Hematopoietic multipotent progenitor cell treated with erythropoietin and hydrocortisone succinate and interleukin-3 and kit ligand, for 4 days (in vitro differentiated cells): ENCODE measurements at places on chromosomes 7 and 10.

DNA sequence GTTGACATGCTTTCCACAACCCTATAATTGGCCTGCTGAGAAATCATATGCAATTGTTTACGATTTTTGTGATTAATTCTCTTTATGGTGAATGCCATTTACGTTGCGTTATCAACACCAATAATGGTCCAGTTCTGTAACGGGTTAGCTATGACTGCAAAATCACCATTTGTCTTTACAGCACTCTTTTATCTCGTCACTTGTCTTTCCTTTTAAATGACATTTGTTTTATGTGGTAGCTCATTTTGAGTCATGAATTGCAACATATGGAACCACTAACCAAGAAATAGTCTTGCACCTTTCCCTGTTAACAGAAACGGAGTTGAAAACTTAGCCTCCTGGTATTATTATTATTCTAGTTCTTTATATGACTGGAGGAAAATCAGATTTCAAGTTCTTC is 3.1 kb upstream of the KIAA1217 start:
- DNase-seq = no peak

DNA sequence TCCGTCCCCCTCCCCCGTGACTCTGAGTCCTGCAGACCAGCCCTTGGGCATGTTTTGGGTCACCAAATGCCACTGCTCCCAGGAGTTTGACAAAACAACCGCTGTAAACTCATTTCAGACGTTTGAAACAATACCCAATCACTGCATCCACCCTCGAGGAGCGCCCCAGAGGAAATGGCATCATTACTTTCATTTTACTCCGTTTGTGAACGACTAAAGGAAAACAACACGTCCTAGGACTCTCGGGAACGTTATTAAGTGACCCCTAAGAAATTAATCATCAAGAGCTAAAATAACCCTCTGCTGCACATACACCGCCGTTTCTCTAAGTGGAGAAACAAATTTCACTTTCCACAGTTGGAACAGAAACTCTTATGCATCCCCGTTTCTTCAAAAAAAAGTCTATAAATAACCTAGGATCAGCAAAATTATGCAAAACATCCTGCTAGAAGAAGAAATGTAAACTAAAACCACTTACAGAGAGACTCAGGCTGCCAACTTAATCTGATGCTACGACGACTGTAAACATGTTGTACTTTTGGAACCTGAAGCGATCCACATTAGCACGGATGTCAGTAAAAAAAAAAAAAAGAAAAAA is 109.9 kb upstream of the EFCAB10 start:
- peak; percentile 21 for DNase-seq

- DNase-seq = no peak
These were observed 54.0 kb downstream of the CH25H start for GRCh38 chr10:89153116-89153515.

DNA sequence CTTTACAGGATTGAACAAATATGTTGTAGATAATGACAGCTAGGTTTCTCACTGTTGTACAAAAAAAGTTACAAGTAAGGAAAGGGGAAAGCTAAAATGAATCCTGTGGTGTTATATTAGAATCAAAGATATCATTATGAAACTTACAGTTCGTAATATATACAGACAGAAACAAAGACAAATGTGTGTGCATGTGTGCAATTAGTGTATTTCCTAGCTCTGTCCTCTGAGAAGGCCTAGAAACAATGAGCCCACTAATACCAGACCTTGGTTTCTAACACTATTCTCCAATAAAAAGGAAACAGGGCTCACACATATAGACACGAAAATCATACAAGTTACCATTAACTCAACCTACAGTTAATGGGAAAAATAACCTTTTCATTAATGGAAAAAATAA is 8.0 kb downstream of the KDM7A start:
- DNase-seq = no peak

DNA sequence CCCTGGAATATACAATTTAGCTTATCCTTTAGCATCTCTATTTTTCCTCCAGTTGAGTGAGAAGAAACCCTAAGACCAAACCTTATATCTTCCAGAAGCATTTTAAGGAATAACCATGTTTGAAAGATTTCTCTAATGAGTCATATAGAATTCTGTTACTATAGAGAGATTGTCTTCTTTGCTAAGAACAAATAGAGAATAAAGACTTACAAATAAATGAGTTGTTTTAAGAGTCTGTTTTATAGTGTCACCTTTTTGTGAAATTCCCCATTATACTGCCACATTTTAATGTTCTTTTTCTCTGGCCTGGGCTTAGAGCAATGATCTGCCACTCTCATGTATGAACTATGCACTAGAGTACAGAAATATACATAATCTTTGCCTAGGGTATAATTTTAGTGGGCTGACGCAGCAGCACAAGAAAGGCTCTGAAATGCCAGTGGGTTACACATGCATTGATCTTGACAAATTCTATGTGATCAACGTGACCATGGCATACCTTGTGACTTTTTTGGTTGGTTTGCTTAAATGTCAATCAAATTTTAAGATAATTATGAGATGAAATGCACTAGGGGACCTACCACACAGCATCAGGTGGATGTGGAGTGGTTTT is 145.1 kb upstream of the MKLN1 start:
- DNase-seq = no peak

DNA sequence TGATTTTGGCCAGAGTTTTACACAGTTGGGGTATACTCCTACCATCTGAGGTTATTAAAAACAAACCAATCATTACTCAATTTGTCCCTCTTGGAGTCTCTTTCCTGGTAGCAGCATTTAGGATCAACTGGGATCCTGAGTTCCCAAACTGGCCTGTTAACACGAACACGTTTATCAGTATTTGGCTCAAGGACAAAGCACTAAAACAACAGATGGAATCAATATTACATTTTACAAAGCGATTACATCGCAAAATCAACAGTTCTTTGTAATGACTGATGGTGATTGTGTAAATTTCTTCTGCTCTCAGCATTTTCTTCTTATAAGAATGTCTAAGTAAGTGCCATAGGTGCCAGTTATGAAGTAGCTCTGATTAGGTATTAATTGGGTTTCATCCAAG is 582.9 kb upstream of the ANKRD30A start:
- no peak for DNase-seq

GRCh38 chr10:24958091-24958720 is 5.8 kb upstream of the PRTFDC1 start:
- DNase-seq = no peak

DNA sequence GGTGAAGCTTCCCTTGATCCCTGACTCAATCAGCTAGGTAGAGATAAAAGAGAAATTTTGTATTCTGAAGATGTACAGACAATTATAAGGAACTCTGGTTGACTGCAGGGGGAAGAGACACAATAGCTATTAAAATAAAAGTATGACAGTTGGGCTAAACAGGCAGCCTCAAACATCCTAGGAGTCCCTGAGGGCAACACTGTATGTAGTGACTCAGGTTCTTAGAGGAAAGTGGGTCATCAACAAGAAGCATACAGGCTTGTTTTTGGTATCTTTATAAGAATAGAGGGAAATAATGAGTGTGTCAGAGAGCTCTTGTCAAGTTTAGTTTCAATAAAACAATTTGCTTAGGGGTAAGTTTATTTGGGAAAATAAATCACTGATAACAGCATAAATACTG is 150.3 kb downstream of the AUTS2 start:
- no peak for DNase-seq

- DNase-seq = peak; percentile 47
These were observed 83.5 kb upstream of the PRKG1 start for GRCh38 chr10:50990568-50991455.

- DNase-seq = no peak
These were observed 51.4 kb upstream of the GRB10 start for GRCh38 chr7:50834031-50834535.

- no peak for DNase-seq
These were observed 175.0 kb downstream of the PLPP4 start for GRCh38 chr10:120632047-120632446.

GRCh38 chr10:71281646-71282322 is 37.3 kb upstream of the SLC29A3 start:
- DNase-seq = no peak

DNA sequence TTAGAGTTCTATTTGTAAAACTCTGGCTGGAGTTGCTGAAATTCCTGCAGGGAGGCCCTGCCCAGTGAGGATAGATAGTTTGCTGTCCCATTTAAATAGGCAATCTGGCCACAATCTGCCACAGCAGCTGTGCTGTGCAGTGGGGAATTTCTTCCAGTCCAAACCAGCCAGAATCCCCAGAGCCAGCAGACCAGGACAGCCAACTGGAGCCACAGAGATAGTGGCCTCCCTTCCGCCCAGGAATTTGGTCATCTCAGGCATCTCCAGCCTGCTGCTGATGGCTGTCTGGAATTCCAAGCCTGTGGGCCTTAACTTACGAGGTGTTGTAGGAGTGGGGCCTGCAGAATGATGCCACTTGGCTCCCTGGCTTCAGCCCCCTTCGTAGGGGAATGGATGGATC is 643.4 kb downstream of the DNAJB9 start:
- no peak for DNase-seq

- DNase-seq = no peak
These were observed 60.9 kb upstream of the CAMK2B start for GRCh38 chr7:44386139-44386913.

DNA sequence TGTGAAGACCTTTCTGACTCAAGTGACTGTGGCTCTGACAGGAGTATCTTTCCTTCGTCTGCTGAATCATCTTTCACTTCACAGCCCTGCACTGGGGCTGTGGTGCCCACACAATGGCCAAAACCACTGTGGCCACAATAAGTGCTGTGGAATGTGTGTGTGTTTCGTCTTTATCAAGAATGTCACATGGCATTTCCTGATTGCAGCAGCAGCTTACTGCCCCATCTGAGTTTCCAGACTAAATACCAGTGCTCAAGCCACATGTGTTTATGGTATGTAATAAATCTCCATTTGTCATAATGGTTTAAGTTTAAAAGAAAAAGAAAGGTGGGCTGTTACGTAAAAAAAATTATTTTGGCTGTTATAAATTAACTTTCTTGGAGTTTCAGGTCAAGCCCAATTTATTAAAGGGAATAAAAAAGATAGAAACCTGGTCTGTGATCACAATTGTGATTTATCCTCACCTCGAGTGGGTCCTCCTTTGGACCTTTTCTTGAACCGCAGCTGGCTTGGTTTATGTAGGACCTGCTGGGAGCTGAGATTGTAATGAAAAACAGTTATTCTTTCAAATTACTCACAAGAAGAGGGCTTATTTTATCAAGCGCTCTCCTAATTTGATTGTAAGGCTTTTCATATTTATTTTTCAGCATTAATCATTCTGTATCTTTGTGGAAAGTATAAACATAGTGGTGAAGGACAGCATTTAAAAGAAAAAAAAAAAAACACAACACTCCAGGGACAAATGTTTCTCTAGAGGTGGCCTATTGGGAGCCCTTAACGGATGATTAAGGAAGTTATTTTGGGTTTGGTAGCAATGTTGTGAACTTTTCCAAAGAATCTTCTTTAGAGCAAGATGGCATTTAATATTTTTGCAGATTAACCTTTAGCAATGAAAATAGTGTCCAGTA is 116.2 kb downstream of the LRMDA start:
- DNase-seq = peak; percentile 93

GRCh38 chr7:51344406-51345138 is 28.0 kb upstream of the COBL start:
- no peak for DNase-seq

DNA sequence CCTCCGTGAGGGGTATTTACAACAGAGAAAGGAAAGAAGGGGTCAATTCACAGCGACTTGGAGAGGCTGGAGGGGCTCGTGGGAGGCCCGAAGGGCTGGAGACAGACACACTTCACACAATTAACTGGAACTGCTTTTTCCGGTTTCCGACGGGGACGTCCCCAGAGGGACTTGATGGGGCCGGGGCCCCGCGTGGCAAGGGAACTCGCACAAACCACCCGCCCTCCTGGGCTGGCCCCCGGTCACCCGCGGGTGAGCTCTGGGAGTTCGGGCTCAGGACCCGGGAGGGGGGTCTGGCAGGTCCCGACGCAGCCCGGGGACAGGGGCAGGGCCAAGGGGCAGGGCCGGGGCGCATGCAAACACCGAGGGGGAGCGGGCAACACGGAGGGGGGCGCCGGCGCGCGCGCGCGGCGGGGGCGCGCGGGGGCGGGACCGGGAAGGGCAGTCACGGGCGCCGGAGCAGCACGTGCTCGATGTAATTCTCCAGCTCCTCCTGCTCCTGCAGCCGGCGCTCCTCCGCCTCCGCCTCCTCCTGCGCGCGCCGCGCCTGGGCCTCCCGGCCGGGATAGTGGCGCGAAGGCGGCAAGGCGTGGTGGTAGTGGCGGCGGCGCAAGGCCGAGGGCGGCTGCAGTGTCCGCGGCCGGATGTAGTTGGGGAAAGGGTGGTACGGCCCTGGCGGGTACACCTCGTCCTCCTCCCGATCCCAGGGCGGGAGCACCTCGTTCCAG is 2.7 kb downstream of the VGF start:
- DNase-seq = peak; percentile 74

DNA sequence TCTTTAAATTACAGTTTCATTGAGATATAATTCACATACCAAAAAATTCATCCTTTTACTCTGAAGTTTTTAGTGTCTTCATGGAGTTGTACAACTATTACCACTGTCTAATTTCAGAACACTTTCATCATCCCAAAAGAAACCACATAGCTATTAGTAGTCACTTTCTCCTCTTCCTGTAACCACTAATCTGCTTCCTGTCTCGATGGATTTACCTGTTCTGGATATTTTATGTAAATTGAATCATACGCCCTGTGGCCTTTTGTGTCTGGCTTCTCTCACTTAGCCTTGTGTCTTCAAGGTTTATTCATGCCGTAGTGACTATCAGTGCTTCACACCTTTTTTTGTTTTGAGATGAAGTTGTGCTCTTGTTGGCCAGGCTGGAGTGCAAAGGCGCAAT is 135.5 kb downstream of the DOCK1 start:
- no peak for DNase-seq

DNA sequence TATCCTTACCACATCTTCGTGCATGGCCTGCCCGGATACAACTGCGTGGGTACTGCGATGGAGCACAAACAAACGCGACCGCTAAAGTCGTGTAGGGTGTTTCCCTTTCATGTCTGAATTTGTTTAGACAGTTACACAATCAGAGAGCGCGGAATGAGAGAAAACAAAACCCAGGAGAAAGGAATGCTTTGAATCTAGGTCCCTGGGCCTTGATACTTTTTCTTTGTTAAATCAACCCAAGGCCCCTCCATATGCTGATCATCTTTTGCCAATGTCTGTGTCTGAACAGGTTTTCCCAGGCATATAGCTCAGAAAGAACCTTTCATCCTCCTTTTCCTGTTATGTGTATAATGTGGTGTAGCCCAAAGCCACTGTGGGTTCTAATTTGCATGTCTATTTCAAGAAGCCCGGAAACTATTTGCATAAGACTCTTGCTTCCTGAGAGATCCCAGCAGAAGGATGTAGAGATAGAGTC is 145.8 kb downstream of the FRMD4A start:
- DNase-seq = peak; percentile 60

DNA sequence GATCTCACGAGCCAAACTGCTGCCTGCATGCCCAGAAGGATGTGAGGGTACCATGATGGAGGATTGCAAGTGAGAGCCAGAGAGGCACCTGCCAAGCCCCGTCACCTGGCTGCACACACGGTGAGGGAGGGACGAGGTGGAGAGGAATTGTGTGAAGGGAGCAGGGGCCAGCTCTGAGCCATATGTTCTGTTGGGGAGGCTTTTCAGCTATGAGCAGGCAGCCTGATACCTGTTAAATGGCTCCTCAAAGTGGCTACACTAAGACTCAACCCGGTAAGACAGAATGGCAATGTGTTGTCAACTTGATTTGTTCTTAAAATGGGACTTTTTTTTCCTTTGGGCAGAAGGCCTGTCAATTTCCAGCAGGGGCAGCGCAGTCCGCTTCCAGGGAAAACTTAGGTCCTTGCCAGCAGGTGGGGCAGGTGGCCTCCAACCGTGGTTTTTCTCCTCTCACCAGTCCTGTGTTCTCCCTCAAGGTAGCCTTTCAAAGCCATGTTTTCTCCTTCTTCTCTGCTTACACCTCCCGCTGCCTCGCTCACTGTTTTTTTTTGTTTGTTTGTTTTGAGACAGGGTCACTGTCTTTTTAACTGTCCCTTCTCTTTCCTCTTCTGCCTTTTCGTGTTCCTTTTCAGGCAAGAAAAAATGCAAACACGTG is 57.7 kb upstream of the ZNRF2 start:
- peak; percentile 15 for DNase-seq
